ENCODE measurements at places on chromosomes 12 and 14.

GRCh38 chr12:109987615-109988014 lies 8.6 kb downstream of the GIT2 start:
- DNase-seq: no peak

DNA sequence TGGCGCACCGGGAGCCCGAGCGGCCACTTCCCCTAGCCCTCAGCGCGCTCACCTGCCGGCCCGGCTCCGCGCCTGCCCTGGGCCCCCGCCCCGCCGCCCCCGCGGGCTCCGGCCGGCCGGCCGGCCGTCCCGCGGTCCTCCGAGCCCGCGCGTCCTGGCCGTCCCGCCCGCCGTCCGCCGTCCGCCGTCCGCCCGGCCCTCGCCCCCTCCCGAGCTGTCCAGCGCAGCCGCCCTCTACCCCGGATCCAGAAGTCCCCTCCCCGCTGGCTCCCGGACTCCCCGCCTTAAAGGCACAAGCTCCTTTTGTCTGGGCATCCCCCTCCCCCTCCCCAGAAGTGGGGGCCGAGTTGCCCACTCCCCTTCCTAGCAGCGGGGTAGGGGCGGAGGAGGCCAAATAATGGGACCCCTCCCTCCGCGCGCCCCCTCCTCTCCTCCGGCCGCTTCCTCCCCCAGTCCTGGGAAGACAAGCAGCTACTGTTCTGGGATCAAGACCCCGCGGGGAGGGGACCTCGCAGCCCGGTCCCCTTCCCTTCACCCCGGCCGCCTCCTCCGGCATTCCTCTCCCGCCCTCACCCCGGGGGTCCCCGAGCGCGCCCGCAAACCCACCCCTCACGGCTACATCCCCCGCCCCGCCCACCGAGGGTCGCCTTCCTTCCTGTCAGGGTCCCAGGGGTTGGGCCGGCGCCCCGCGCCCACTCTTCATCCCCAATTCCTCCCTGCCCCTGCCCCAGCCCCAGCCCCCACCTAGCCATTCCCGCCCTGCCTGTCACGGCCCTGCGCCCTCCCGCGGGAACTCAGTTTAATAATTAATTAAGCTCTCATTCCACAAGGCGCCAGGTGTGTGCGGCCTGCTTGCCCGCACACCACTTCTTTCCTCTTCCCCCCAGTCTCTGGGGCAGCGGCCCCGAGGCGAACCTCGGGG lies at the start of gene ADCY6:
TSS of gene ADCY6 (minus strand) at position 236 of the 922 bp plus-strand sequence. CDS start 5,655 bp downstream, outside the sequence.
- DNase-seq: peak; percentile 68

GRCh38 chr14:92577321-92577742 lies 63.8 kb downstream of the RIN3 start:
- DNase-seq: no peak

GRCh38 chr14:105168979-105169507 lies 467 bp upstream of the JAG2 start:
- peak; percentile 71 for DNase-seq

GRCh38 chr14:95889236-95889979 lies 12.8 kb downstream of the TUNAR start:
- DNase-seq: no peak

DNA sequence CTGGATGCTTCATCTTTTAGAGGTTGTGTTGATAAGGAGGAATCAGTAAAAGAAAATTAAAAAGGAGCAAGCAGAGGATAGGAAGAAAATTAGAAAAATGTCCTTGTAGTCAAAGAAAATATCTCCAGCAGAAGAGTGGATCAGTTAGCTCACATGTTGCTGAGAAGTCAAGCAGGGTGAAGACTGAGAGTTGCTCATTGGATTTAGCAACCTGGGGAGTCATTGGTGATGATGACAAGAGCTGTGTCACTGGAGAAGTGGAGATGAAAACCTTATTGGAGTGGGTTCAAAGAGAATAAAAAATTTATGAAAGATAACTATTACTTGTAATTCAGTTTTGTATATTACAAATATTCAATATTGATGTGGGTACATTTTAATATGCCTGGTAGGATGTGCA lies 9.8 kb downstream of the FRMD6 start:
- DNase-seq: no peak

GRCh38 chr14:70098250-70098809 lies 90.4 kb downstream of the SLC8A3 start:
- DNase-seq: no peak

All from HEK293T (cell line).